DMS53 (cell line): ENCODE measurements at places on chromosomes 1 and 21.

DNA sequence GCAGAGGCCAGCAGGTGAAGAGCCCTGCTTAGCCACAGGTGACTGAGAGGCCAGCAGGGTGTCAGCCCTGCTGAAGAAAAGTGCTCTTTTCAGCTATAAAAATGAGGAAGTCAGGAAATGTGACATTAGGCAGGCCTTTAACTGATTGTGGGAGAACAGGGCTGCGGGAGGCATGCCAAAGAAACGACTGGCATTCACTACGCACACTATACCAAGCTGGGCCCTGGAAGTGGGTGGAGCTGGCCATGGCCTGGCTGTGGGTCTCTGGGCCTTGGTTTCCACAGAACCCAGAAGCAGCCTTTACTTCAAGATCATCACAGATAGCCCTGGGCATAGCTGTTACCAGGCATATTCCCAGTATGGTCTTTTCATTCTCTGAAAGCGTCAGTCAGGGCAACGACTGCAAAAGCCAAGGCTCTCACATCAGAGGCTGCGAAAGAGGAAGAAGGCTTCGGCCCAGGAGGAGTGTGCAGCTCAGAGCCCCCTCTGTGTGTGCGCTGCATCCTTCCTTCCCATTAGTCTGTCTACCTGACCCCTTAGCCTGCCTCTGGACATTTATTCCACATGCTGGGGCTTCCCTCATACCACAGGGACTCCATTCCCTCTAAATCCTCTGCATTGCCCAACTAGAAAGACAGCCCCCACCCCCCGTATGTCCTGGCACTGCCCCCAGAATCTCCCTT, 14.3 kb downstream of the SLC2A1 start:
- no peak for DNase-seq

DNA sequence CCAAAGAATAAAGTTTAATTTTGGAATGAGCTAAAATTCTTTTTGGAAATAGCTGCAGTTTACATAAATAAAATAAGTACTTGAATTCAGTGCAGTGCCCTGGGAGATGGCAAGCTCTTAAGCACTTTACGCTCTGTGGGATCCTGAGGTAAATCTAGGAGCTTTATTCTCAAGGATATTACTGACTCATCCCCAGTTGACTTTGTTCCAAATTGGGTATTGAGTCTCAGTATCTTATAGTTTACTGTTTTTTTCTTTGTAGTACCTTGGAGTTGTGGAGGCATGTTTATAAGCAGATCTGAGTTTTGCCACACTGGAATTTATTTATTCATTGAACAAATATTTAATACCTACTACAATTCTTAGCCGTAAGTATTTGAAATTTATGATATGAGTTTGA, 27.4 kb upstream of the HRNR start:
- no peak for DNase-seq

DNA sequence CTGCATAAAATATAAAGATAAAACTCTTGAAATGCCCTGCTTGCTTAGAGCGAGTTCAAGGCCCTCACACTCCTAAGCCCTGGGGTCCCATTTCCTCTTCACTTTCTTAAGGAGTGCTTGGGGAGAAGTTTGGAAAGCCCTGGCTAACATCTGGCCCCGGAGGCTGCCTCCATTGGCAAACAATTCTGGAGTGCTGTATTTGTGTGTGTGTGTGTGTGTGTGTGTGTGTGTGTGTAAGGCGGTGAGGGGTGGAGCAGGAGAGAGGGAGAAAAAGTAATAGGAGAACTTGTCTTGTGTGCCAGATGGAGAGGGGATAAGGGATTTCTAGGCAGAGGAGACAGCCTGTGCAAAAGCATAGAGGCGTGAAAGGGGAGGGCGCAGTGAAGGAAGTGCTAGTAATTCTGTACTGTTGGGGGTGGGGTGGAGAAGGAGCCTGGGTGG, 578 bp upstream of the TRIM62 start:
- DNase-seq = peak; percentile 75

- no peak for DNase-seq
Measured at GRCh38 chr1:113616156-113616555, 143.1 kb downstream of the PHTF1 start.

DNA sequence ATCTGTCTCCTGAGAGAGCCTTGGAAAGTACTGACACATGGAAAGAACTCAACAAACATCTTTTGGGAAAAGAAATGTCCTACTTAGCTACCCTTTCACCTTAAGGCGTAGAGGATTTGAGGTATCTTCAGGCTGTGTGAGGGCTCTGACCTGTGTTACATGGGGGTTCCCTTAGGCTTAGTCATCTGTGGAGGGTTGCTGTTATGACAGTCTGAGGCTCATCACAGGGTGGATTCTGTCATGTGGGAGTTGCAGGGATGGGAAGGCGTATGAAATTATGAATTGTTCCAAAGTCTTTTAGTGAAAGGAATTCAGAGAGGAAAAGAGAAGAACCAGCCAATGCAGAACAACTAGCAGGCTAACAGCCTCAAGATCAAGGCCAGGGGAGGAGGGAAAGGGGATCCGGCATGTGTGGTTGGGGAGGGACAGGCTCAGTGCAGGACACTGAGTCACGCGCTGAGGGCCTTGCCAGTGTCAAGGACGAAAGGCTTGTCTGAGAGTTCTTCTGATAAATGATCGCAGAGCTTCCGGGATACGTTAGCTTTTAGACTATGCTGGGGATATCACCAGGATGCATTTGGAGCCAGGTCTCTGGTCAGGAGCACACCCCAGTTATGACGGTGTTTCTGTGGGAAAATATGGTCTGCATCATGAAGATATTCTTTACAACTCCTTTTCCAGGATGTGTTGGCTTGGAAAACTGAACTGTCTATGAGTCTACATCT, 24.6 kb upstream of the PLA2G2C start:
- no peak for DNase-seq

- DNase-seq = no peak
Measured at GRCh38 chr21:43290421-43291346, 121.9 kb downstream of the CRYAA start.

DNA sequence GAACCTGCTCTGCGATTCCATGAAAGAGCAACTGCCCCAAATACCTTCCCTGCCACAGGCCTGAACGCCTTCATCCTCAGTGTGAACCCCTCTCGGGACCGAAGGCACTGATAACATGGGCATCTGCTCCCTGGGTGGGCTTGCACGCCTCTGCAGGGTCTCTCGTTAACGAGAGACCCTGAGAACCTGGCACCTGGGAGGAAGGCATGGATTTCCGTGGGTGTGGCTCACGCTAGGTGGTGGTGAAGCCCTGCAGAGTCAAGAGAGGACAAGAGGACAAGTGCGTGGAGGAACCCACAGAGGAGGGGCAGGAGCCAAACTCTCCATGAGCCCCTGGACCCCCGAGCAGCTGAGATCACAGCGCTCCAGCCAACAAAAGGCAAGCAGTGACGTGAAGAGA, 26.8 kb upstream of the COL6A2 start:
- DNase-seq = no peak

GRCh38 chr1:50066806-50067205, 41.9 kb upstream of the ELAVL4 start:
- no peak for DNase-seq

GRCh38 chr1:76023669-76024435, 50.7 kb upstream of the ST6GALNAC3 start:
- DNase-seq = no peak

DNA sequence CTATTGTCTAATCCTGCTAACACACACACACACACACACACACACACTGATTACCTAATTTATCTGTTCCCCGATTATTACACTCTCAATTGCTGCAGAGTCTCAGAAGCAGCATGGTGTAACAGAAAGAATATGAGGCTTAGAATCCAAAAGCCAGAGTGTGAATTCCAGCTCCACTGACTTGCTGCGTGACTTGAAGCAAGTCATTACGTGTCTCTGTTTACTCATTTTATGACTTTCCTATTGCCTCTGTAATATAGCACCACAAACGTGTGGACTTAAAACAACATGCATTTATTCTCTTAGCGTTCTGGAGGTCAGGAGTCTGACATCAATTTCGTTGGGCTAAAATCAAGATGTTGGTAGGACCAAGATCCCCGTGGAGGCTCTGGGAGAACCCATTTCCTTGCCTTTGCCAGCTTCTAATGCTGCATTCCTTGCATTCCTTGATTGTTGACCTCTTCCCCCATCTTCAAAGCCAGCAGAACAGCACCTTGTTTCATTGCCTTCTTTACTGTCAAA, 55.9 kb upstream of the ATP5PO start:
- no peak for DNase-seq

- peak; percentile 41 for DNase-seq
Measured at GRCh38 chr1:9260059-9260766, 25.6 kb downstream of the H6PD start.

DNA sequence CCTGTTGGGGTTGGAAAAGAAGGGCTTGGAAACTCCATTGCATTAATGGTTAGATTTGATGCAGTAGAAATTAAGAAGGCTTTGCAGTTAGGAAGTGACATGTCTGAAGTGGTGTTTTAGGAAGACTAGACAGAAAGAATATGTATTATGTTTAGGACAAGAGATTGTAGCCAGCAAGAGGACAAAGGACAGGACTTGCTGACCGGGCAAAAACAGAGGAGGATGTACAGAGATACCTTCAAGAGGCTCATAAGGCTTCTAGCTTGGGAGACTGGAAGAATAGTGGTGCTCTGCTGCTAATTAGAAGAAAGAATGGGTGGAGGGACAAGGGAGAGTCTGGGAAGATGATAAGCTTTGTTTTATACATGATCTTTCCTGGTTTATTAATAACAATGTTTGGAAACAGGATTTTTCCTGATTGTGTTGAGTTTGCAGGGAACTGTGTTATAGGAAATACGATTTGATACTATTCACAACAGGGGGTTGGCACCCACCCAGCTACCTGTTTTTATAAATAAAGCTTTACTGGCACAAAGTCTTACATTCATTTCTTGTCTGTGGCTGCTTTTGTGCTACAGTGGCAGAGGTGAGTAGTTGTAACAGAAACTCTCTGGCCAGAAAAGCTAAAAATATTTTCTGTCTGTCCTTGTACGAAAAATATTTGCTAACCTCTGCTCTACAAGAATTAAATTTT, 37.1 kb upstream of the TMCO2 start:
- DNase-seq = no peak

- no peak for DNase-seq
Measured at GRCh38 chr21:46285206-46285661, at the start of gene MCM3AP. Gene MCM3AP, minus strand, starts transcription at chr21:46285611. Its CDS starts 325 bp downstream, at chr21:46285286.

DNA sequence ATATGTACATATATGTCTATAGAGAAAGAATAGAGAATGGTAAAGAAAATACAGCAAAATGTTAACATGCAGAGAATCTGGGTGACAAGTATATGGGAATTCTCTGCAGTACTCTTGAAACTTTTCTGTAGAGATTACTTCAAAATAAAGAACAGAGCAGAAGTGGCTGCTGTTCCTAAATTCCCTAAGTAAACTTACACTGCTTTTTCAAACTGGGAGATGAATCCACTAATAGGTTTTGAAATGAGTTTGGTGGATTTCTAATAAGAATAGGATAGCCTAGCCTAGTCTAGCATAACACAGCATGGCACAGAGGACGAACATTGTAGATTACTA, 450 bp upstream of the CR2 start:
- DNase-seq = no peak

GRCh38 chr1:64581843-64582185, 111.9 kb downstream of the CACHD1 start:
- DNase-seq = no peak

DNA sequence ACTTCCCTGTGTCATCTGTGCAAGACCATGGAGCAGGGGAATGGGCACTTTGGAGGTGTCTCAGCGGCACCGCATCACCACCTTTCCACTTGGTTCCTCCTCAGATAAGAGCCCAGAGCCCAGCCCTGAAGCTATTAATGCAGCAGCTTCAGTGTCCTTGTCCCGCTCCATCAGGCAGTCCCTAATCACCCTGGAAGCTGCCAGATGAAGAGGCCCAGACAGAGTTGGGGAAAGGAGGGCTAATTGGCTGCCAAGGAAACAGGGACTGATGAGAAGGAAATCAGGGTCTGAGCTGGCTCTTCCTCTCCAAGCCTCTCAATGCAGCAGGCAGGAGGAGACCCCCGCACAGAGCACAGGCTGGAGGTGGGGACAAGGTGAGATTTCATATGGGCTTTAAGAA, 83.1 kb upstream of the KLHDC7A start:
- no peak for DNase-seq

- DNase-seq = no peak
Measured at GRCh38 chr1:56920591-56921001, 45.2 kb downstream of the C8B start.

DNA sequence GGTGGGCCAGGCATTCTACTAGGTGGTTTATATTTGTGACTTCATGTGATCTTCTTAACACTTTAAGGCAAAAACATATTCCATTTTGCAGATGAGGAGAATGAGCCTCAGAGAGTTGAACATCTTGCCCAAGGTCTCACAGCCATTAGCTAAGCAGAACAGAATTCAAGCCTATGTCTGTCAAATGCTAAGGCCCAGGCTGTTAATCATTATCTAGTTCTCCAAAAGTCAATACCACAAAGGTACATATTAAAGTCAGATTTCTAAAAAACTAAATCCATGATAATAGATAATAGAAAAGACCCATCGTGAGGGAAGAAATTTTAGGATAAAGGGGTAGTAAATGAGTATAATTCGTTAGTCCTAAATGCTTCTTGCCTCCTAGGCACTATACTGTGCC, 234.3 kb downstream of the KCNH1 start:
- DNase-seq = peak; percentile 60

GRCh38 chr1:6025269-6026094, 20.2 kb upstream of the KCNAB2 start:
- peak; percentile 75 for DNase-seq

GRCh38 chr1:74245168-74245772, 10.1 kb downstream of the TNNI3K start:
- no peak for DNase-seq

GRCh38 chr21:34511181-34511580, 829 bp downstream of the KCNE1 start:
- DNase-seq = peak; percentile 14

GRCh38 chr1:107954719-107955415, 10.1 kb downstream of the VAV3 start:
- DNase-seq = no peak

DNA sequence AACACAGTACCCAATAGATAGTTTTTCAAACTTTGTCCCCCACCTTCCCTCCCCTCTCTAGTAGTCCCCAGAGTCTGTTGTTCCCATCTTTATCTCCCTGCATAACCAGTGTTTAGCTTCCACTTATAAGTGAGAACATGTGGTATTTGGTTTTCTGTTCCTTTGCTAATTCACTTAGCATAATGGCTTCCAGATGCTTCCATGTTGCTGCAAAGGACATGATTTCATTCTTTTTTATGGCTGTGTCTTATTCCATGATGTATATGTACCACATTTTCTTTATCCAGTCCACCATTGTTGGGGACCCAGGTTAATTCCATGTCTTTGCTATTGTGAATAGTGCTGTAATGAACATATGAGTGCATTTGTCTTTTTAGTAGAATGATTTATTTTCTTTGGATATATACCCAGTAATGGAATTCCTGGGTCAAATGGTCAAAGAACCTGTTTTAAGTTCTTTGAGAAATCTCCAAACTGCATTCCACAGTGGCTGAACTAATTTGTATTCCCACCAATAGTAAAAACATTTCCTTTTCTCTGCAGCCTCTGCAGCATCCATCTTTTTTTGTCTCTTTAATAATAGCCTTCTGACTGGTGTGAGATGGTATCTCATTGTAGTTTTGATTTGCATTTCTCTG, 126.0 kb downstream of the AK5 start:
- DNase-seq = no peak

- DNase-seq = no peak
Measured at GRCh38 chr21:33449616-33450015, 30.2 kb downstream of the TMEM50B start.
